ENCODE measurements at places on chromosomes 7 and 10.

DNA sequence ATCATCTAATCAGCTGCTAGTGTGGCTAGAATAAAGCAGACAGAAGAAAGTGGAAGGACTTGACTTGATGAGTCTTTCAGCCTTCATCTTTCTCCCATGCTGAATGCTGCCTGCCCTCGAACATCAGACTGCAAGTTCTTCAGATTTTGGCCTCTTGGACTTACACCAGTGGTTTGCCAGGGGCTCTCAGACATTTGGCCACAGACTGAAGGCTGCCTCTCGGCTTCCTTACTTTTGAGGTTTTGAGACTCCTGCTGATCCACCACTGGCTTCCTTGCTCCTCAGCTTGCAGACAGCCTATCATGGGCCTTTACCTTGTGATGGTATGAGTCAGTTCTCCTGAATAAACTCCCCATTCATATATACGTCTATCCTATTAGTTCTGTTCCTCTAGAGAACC, 26.0 kb downstream of the PLPP4 start:
- DNase-seq: no peak

- DNase-seq: no peak
Measured at GRCh38 chr10:76382381-76382851, 951.0 kb downstream of the LRMDA start.

GRCh38 chr7:54967377-54967776, 51.4 kb upstream of the EGFR start:
- no peak for DNase-seq

DNA sequence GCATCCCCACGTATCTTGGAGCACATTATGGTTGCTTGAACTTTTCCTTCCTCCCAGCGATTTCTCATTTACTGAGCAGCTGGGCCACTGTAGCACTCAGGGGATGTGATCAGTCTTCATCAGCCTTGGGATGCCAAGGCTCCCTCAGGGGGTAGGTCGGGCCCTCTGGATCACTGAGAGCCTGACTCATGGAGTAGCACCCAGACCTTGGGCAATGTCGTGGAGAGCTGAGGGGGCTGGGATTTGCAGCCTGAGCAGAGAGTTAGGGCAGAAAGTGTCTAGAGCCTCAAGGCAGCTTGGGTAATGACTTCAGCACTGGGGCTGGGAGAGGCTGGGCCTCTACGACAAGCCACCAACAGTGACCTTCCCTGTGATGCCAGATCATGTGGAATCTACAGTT, 86.5 kb upstream of the CXCL12 start:
- DNase-seq: no peak

DNA sequence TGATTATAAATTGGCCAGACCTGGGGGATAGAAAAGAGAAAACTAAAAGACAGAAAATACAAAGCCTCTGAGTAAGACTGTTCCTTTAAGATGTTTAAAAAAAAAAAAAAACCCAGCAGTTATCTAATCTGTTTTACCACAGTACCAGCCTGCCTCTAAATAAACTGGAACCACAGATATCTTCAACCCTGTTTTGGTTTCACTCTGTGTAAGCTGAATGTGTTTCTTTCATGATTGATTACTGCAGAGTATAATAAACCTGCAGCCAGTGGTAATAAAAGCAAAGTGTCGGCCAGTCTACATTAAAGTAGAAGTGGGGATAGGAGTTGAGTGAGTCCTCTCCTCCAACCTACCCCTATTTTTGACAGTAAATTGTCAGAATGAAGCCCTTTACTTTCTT, 40.6 kb downstream of the MGAM2 start:
- no peak for DNase-seq

- DNase-seq: no peak
Measured at GRCh38 chr7:29971566-29972314, 17.9 kb downstream of the SCRN1 start.

GRCh38 chr7:129529643-129530042, 27.3 kb downstream of the SMKR1 start:
- no peak for DNase-seq

DNA sequence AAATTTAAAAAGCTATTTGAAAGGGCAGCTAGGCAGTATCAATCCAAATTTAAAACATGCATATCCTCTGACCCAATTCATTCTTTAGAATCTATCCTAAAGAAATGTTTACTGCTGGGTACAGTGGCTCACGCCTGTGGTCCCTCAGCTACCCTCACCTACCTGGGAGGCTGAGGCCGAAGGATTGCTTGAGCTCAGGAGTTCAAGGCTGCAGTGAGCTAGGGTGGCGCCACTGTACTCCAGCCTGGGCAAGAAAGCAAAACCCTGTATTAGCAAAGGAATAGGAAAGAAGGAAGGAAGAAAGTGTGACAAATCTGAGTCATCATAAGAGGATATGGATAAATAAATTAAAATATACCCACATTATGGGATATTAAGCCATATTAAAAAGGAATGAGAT, 36.3 kb downstream of the C7orf33 start:
- no peak for DNase-seq

- DNase-seq: peak; percentile 82
Measured at GRCh38 chr10:31927884-31928548, 615 bp downstream of the ARHGAP12 start.

DNA sequence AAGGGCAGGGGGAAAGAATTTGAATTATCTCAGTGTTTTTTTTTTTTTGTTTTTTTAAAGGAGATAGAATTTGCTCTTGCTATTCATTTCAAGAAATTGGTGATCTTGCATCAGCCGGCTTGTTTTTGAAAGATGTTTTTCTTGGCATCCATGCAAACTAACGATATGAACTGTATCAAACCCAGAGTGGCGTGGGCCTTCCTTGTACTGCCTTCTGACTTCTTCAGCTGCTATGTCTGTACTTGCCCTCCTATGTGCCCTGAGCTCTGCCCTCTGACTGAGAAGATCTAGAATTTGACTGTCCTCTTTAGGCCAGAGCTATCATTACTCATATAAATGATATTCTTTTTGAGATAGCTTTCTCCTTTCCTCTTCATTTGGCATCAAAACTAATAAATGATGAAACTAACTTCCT, 183.1 kb downstream of the EXOC4 start:
- no peak for DNase-seq

- no peak for DNase-seq
Measured at GRCh38 chr10:4867520-4868356, 41.7 kb downstream of the AKR1E2 start.

DNA sequence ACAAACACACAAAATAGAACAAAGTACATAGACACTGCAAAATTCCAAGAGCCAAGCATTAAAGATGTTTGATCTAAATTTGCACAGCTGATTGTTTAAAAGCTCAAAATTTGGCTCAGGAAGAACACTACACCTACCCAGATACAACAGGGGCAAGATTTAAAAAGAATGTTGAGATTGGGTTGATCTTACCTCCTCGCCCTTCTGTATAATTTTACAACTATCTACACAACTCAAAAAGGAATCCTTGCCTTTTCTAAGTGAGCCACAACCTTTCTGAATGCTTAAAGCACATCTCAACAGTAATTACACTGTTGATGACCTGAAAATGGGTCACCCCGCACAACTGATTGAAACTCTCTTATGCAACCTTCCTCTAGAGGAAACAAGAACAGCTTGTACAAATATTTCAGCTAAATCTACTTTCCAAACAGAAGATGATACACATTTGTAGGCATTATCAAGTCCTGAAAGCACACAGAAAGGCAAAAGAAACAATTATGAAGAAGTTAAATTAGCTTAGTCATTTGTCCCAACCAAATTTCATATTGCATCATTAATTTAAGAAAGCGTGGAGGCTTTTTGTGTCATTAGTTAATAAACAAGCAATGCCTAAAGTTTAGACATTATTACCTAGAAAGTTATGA, 75.5 kb downstream of the UBE2H start:
- no peak for DNase-seq

GRCh38 chr7:151366166-151366879, 24.7 kb downstream of the NUB1 start:
- DNase-seq: peak; percentile 7

DNA sequence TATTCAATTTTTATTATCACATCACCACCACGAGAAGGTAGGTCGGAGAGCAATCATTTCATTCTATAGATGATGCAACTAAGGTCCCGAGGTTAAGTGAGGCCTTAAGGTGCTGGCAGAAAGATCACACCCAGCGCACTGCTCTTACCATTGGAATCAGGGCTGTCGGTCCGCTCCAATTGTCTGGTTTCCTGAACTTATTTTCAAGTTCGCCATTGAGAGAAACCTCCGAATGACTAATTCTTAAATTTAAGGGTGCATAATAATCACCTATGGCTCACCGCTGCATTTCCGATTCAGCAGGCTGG, 625 bp upstream of the GSTO2 start:
- no peak for DNase-seq

GRCh38 chr10:26491934-26492333, 53.8 kb downstream of the APBB1IP start:
- no peak for DNase-seq

GRCh38 chr10:111390813-111391563, 314.2 kb downstream of the ADRA2A start:
- DNase-seq: no peak

- no peak for DNase-seq
Measured at GRCh38 chr7:102978284-102978683, 65.5 kb downstream of the LRRC17 start.

DNA sequence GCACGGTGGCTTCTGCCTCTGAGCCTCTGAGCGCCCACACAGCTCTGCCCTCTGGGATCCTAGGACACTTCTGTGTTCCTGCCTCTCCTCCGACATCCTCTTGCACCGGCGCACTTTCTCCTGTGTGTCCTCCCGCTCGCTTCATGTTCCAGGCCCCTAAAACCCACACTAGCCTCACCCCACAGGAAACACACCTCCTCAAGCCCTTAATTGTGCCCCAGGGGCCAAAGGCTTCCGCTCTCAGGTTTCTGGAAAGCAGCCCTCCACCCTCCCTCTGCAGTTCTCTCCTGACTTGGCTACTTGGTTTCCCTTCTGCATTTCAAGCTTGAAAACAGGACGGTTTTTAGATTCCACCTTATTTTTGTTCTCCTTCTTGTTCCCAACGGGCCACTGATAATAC, 7.3 kb downstream of the GFRA1 start:
- no peak for DNase-seq

- no peak for DNase-seq
Measured at GRCh38 chr10:98223874-98224273, 44.1 kb downstream of the LOXL4 start.

DNA sequence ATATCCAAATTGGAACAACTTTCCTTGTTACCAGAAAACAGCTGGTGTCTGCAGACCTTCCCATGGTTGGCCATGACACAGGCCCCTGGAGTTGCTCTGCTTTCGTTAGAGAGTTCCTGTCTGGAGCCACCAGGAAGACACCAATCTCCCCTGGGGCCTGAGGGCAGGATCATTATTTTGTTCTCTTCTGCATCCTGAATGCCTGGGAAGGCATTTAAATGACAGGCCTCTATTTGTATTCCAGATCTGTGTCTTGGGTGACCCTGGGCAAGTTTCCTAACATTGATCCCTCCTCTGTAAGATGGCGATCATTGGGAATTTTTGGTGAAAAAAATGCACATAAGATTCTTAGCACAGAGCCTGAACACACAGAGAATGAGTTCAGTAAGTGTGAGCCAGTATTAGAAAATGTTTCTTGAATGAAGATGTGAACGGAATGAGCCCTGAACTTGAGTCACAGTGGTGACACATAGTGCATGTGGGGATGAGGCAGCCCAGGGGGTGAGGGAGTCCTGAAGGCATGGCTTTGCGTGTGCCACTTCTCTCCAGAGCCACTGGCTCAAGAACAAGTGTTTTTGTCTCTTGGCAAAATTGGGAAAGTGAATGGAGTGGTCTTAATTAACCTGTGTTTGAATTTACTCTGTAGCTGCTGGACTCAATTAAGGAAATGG, 28.4 kb downstream of the BMPER start:
- no peak for DNase-seq

GRCh38 chr10:110914431-110914830, 4.5 kb downstream of the BBIP1 start:
- no peak for DNase-seq

DNA sequence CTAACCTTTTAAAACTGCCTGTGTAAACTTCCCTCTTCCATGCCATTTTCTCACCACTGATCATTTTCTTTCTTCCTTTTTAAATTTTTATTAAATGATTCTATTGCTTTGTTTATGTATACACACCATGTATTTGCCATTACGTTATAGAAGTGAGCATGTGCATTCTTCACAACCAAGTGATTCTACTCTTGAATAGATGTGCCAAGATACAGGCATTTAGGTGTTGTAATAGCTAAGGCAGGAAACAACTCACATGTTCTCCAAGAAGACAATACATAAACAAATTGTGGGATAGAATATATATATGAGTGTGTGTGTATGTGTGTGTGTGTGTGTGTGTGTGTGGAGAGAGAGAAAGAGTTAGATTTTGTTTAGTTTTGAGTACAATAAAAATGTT, 202.6 kb upstream of the SEMA3E start:
- DNase-seq: no peak

DNA sequence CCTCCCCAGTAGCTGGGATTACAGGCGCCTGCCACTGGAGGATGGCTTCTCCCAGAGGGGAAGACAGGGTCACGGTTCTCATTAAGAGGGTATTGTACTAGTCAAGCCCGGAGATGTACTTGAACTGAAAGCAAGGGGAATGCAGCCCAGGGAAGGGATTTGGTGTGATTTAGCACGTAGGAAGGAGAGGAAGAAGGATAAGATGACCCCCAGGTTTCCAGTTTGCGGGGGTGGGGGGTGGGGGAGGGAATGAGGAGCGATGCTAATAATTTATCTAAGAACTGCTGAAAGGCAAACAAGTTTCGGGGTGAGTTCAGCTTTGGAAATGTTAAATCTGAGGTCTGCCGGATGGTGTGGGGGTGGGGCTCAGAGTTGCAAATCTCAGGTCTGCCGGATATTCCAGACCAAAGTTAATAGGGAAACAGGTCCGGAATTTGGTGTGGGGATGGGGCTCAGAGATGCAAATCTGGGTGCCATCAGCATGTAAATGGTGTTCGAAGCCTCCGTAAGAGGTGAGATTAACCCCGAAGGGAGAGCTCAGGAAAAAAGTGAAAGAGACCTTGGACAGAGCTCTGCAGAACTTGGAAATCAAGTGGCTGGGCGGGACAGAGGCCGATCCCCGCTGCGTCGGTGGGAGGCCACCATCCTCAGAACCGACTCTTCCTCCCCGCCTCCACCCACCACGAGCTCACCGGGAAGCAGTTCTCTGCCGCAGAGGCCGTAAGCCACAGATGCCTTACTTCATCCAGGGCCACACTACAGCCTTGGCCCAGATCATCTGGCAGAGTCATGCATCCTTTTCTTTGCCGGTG, 1.6 kb upstream of the SEPHS1 start:
- peak; percentile 71 for DNase-seq

DNA sequence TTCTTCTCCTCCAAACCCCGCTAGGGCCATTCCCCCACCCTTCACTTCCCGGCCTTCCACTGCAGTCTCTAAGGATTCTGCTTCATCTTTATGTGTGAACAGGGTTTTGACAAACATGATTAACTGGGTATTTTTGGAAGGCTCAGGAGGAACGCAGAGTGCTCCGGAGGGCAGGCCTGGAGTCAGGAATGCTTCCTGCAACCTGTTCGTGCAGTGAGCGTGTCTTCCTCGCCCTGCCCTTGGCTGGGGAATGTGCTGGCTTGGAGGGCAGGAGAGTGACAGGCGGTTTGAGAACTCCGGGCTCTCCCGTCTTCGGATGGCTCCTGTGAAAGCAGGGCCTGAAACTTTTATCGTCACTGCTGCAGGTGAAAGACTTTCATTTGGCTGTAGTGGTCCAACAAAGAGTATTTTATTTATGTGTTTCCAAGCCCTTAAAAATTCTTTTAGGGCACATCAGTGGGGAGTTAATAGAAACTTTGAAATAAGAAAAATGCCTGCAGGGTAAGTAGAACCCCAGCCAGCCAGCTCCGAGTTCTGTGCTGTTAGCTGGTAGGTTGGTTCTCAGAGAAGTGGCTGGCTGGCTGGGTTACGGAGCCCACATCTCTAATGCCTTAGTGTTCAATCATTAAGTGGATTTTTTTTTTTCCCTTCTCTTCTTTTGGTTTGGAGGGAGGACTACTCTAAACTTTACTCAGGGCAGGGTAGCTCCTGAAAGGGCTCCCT, 51.0 kb downstream of the TCF7L2 start:
- no peak for DNase-seq

All from Peyer's patch (tissue), 4 donors.